ENCODE measurements at places on chromosomes 11 and 22. TPM values are rescaled to one million over a fixed set of nuclear protein-coding genes. Genes with fewer than 3 reads are reported as not detected.

GRCh38 chr22:36073476-36073875, 44.9 kb upstream of the RBFOX2 start:
- H3K27ac ChIP-seq, result no peak overlapping the region
- H3K27me3 ChIP-seq, result no peaks in the 10 kb centered on the region
- no peak for DNase-seq
- H3K4me3 ChIP-seq, result no peak overlapping the region
- no peaks in the 10 kb centered on the region for H3K36me3 ChIP-seq

DNA sequence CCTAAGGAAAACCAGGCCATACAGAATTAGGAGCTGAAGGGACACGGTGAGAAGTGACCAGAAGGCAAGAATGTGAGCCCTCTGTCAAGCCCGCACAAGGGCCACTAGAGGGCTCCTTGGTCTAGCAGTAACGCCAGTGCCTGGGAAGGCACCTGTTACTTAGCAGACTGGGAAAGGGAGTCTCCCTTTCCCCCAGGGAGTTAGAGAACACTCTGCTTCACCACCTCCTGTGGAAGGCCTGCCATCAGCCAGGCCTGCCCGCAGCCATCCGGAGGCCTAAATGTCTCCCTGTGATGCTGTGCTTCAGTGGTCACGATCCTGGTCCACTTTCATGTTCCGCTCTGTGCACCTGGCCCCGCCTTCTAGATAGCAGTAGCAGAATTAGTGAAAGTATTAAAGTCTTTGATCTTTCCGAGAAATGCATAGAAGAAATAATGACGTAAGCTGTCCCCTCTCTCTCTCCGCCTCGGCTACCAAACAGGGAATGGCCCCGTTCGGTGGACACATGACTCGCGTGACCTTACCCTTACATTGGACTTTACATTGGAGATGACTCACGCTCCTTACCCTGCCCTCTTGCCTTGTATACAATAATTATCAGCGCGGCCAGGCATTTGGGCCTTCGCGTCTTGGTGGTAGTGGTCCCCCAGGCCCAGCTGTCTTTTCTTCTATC, 10.7 kb upstream of the GSTP1 start:
- H3K4me1 ChIP-seq, result no peaks in the 10 kb centered on the region
- no peak overlapping the region for H3K27ac ChIP-seq
- no peaks in the 10 kb centered on the region for H3K27me3 ChIP-seq
- H3K36me3 ChIP-seq, result no peaks in the 10 kb centered on the region

DNA sequence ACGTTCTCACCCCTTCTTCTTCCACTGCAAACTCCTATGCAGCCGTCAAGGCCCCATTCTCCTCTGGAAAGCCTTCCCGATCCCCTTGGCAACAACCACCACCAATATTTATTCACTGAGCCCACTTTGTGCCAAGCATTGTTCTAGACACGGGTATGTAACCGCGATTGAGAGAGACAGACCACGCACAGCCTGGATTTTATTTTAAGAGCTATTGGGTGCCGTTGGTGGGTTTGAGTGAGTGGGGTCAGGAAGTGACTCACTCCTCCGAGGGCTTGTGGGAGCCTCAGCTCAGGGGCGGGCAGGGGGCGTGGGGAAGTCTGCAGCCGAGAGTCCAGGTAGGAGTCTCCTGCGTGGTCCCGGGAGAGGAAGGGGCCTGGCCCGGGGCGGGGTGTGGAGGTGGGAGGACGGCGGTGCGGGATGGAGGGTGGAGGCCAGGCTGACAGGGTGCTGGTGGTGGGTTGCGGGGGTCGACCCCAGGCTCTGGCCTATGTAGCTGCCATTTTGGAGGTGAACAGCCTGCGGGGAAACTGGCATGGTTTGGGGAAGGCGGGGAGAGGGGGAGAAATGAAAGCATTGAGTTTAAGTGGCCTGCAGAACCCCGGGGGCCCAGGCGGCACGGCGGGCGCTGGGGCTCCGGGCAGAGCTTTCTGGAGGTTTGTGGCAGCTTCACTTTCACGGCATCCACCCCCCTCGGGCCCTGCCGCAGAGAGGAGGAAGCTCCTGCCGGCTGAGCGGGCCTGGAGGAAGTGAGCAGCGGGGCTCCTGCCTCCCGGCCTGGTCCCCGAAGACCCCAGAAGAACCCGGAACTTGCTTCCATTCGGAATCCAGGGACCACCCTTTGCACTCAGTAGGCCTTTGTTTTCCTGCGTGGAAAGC, 547 bp downstream of the PARVG start:
- H3K27ac ChIP-seq, result no peak overlapping the region
- H3K27me3 ChIP-seq, result no peaks in the 10 kb centered on the region
- H3K4me3 ChIP-seq, result no peak overlapping the region
- peak; percentile 76 for DNase-seq
- no peaks in the 10 kb centered on the region for H3K36me3 ChIP-seq

NFRKB gene
- 19.2 TPM for total RNA-seq

- H3K4me3 ChIP-seq, result no peak overlapping the region
- H3K27me3 ChIP-seq, result no peaks in the 10 kb centered on the region
- no peak overlapping the region for H3K27ac ChIP-seq
- DNase-seq, result no peak
- no peaks in the 10 kb centered on the region for H3K36me3 ChIP-seq
- no peaks in the 10 kb centered on the region for H3K4me1 ChIP-seq
Observed at GRCh38 chr11:122394313-122394712, 261.2 kb upstream of the UBASH3B start.

DNA sequence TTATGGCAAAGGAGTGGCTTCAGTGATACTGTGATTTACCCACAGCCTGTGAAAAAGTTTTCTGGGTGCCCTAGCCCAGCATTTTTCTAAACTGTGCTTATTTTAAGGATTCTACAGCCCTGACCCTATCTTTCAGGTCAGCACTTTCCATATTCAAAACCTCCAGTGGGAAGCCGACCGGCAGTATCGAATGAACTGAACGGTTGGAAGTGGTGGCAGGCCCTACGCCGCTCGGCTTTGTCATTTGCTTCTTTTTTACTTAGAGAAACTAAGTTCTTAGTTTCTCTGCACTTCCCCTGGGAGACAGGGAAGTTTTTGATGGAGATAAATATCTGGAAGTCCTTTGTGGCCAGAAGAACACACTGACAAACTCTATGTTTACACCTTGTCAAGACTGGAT, 994 bp downstream of the GLB1L2 start:
- no peak overlapping the region for H3K4me3 ChIP-seq
- no peaks in the 10 kb centered on the region for H3K27me3 ChIP-seq

DNA sequence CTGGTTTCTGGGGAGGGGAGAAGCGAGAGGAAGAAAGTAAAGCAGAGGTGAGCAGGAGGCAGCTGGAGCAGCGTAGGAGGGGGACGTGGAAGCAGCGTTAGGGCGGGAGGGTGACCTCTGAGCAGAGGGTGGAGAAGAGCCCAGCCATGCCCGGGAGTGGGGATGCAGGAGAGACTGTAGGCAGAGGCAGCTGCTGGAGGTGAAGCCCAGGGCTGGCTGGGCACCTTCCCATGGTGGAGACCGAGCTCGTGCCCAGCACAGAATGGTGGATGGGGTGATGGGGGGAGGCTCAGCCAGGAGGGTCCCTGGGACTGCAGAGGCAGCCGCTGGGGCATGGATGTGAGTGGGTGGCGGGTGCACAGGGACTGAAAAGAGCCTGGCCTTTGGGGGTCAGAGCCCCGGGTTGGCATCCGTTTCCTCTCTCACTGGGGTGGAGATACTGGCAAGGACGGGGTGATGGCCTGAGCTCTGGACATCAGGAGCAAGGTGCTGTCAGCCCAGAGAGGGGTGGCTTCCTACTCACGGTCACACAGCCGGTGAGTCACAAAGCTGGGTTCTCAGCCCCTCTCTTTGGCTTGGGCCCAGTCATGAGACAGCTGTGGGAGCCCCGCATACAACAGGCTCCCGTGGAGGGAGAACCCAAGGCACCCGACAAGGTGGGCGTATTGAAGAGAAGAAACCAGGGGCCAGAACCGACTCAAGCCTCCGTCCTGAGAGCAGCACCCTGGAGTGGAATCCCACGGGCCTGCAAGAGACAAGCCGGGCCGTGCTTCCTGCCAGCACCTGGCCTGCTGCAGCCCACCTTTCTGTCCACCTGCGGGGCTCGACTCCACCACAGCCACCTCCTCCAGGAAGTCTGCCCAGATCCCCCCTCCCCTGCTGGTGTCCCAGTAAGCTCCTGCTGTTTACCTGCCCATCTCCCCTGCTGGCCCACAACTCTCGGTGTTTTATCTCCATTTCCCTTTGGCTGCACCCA, 45.8 kb upstream of the FGF3 start:
- no peaks in the 10 kb centered on the region for H3K36me3 ChIP-seq
- no peaks in the 10 kb centered on the region for H3K27me3 ChIP-seq
- no peak overlapping the region for H3K4me3 ChIP-seq
- DNase-seq, result no peak
- H3K27ac ChIP-seq, result no peak overlapping the region
- H3K4me1 ChIP-seq, result no peaks in the 10 kb centered on the region

DNA sequence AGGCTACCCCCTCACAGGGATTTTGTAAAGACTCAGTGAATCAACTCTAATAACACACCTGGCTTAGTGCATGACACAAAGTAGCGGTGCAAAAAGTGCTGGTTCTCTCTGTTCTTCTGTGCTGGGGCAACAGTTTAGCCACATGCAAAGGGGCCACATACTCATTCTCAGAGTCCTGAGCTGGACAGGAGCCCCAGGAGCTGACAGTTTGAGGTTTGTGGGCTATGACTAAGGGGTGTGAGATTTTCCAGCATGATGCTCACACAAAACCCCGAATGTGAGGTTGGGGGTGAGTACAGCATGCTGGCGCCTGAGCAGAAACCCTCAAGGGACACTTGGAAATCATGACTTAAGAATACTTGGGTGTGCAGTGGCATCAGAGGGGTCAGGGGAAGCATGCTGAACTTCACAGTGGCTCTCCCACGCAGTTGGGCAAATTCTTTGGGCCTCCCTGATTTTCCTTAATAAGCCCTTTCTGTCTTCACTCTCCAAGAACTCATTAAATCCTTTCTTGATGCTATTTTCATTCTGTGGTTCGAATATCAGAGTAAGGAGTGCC, 31.0 kb downstream of the TMPRSS5 start:
- H3K4me3 ChIP-seq, result no peak overlapping the region
- H3K4me1 ChIP-seq, result peaks cover 15% of the 10 kb centered on the region
- H3K27me3 ChIP-seq, result no peaks in the 10 kb centered on the region
- DNase-seq, result no peak
- peak overlapping the region; percentile 2 for H3K27ac ChIP-seq

DNA sequence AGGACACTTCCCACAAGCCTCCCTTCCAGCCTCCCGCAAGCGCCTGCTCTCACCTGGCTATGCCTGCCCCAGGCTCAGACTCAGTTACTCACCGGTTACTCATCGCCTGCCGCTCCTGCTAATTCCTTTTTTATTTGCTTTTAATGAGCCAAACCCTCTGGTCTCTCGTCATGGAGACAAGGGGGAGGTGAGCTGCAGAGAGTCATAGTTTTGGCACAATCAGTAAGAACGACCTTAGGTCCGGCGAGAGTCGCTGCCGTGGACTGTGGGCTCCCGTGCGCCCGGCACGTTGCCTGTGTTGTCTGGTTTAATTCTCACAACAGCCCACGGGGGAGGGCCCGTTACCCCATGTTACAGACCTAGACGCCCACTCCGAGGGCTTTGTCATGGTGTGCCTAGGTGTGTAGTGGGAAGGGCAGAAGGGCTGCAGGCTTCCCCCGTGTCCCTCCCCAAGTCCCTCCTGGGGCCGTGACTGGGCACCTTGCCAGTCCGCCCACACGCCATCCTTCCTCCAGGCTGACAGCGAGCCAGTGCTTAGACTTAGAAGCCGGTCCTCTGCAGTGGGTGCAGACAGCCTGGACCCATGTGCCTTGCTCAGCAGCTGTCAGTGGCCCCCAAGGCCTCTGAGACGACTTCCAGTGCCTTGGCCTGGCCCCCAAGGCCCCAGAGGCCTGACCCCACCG, 42.2 kb downstream of the WNT7B start:
- H3K4me3 ChIP-seq, result no peak overlapping the region
- no peak overlapping the region for H3K27ac ChIP-seq
- peak; percentile 84 for DNase-seq
- H3K4me1 ChIP-seq, result no peaks in the 10 kb centered on the region

DNA sequence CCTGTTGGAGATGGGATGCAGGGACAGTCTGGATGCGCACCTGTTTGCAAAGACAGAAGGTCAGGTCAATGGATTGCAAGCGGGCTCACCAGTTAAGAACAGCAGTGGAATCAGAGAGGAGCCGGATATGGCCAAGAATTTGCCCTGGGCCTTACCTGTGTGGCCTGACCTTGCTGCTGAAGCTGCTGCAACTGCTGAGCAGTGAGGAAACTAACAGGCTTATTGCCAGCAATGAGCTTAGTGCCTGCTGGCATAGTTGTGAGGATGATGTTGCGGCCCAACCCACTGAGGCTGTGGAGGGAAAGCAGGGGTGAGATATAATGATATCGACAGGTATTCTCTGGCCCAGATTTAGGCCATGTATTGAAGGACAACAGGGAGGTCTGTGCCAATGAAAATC, 30.6 kb downstream of the NFRKB start:
- H3K27ac ChIP-seq, result no peak overlapping the region
- H3K4me3 ChIP-seq, result no peak overlapping the region
- no peaks in the 10 kb centered on the region for H3K4me1 ChIP-seq
- peaks cover 3% of the 10 kb centered on the region for H3K36me3 ChIP-seq
- DNase-seq, result no peak

MS4A8 gene
- total RNA-seq, result not detected

GRCh38 chr11:17169876-17170275, 37.9 kb downstream of the PIK3C2A start:
- no peaks in the 10 kb centered on the region for H3K27me3 ChIP-seq
- no peak overlapping the region for H3K27ac ChIP-seq
- DNase-seq, result no peak

DNA sequence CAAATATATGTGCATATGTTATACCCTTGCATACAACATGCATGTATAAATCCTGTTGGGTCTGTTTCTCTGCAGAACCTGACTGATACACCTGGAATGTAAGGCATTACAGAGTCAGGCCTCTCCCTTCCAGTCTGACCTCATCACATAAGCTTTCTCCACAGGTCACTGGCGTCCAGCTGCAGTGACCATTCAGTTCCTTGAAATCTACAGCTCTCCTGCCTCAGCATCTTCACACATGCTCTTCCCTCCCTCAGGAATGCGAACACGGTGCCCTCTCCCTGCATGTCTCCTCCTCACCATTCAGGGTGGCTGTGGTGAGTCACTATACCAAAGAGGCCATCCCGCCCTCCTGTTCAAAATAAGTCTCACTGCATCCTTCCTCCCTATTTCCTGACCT, 657.8 kb upstream of the B3GAT1 start:
- H3K27ac ChIP-seq, result no peak overlapping the region
- no peaks in the 10 kb centered on the region for H3K4me1 ChIP-seq
- H3K36me3 ChIP-seq, result no peaks in the 10 kb centered on the region
- no peak for DNase-seq
- no peaks in the 10 kb centered on the region for H3K27me3 ChIP-seq

DNA sequence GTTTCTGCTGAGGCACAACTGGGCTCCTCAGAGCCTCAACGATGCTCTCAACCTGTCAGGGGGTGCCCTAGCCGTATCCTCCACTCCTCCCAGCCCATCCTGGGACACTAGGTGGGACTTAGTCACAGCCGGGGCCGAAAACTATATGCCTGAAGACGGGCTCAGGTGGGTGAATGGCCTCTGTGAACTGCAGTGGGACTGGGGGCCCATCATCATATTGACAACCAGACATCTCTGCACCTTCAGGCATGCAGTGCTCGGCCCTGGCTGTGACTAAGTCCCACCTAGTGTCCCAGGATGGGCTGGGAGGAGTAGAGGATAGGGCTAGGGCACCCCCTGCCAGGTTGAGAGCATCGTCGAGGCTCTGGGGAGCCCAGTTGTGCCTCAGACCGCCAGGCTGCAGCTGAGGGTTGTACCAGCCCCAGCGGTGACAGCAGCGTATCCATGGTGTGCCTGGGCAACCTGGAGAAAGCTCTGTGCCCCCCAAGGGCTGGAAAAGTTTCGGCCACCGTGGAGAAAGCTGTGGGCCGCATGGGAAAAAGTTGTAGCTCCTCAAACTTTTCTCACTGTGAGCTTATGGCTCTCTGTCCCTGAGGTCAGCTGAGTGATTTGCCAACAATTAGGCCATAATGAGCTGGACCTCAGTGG, 88.9 kb downstream of the RRM1 start:
- H3K4me3 ChIP-seq, result no peak overlapping the region
- no peaks in the 10 kb centered on the region for H3K36me3 ChIP-seq
- no peak for DNase-seq
- no peak overlapping the region for H3K27ac ChIP-seq
- H3K27me3 ChIP-seq, result no peaks in the 10 kb centered on the region

All from aorta (tissue), 5 donors.